NCI-H187 treated with DMSO at 0.1 percent for 48 hours (cell line): ENCODE measurements at places on chromosomes 12 and 14.

GRCh38 chr14:74912111-74912510, 10.9 kb downstream of the RPS6KL1 start:
- DNase-seq = no peak

- no peak for DNase-seq
Observed at GRCh38 chr14:91328313-91329050, 84.0 kb upstream of the GPR68 start.

DNA sequence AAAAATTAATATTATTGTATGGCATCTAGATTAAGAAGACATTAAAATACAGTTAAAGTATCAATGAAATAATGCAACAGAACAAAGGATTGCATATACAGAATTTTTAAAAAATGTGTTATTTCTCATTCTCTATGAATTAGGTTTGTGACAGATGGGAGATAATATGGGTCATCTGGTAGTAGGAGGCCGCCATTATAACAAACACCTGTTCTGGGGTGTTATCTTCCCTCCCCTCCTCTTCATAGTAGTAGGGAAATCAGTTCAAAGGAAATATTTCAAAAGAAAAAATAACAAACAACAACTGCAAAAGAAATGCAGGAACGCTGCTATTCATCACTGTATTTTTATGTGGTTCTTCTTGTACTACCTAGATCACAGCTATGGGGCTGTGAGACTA, 187.0 kb upstream of the ATP2B1 start:
- no peak for DNase-seq

- DNase-seq = no peak
Observed at GRCh38 chr12:2328661-2329060, 275.9 kb downstream of the CACNA1C start.

GRCh38 chr12:53320352-53321195, 836 bp downstream of the AAAS start:
- no peak for DNase-seq

- no peak for DNase-seq
Observed at GRCh38 chr12:684416-684815, 21.2 kb upstream of the NINJ2 start.

DNA sequence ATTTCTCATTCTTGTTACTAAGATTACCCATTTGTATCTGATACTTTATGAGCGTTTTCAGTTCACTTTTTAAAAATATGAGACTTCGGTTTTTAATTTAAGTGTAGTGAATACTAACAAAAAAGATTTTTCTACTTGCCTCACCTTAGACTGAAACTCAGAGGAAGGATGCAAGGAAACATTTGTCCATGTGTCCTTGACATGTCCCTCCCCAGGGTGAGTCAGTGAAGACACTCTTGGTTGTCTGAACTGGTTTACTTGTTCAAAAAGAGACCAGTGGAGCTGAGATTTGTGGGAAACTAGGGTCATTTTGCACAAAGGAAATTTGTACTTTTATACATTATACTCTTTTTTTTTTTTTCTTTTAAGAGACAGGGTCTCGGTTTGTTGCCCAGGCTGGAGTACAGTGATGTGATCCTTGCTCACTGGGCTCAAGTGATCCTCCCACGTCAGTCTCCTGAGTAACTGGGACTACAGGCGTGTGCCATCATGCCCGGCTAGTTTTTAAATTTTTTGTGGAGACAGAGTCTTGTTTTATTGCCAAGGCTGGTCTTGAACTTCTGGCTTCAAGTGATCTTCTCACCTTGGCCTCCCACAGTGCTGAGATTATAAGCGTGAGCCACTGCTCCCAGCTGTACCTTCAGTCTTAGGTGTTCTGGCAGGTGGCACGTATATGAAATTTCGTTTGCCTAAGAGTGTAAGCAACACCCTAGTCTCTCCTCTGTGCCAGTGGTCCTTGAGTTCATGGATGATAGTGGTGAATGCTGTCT, 56.7 kb downstream of the PPFIBP1 start:
- no peak for DNase-seq

GRCh38 chr12:76455582-76456345, 103.8 kb downstream of the OSBPL8 start:
- DNase-seq = no peak

GRCh38 chr12:127012109-127012508, 1254.9 kb upstream of the TMEM132C start:
- DNase-seq = no peak

GRCh38 chr12:96822641-96823040, 84.4 kb upstream of the NEDD1 start:
- DNase-seq = no peak

DNA sequence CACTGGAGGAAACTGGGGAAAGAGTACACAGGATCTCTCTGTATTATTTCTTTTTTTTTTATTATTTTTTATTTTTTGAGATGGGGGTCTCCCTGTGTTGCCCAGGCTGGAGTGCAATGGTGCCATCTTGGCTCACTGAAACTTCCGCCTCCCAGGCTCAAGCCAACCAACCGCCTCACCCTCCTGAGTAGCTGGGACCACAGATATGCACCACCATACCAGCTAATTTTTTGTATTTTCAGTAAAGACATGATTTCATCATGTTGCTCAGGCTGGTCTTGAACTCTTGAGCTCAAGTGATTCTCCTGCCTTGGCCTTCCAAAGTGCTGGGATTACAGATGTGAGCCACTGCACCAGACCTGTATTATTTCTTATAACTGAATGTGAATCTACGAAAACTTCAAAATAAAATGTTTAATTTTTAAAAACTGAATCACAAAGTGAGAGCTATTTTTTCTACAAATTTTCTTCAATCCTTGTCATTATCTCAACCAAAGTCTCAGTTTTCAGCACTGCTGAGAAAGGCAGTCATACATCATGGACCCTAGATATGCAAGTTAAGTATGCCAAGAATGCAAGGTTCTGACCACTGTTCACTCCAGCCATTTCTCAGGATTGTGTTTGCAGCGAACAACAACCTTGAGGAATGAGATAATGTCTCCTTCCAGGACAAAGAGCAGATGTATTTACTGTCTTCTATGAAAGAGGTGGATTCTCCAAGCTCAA, 2.4 kb downstream of the EAPP start:
- no peak for DNase-seq

GRCh38 chr14:29380826-29381225, 546.8 kb downstream of the PRKD1 start:
- DNase-seq = no peak

DNA sequence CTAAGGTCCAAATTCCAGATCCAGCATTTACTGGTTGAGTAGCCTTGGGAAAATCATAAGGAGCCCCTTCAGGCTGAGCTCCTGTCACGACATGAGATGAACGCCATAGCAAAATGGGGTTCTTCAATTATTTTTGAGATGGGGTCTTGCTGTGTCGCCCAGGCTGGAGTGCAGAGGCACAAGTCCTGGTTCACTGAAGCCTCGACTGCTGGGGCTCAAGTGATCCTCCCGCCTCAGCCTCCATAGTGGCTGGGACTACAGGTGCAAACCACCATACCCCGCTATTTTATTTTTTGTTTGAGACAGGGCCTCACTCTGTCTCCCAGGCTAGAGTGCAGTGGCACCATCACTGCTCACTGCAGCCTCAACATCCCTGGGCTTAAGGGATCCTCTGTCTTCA, 25.7 kb upstream of the GPR68 start:
- no peak for DNase-seq

GRCh38 chr14:99679543-99679942, 4.6 kb upstream of the CYP46A1 start:
- no peak for DNase-seq

DNA sequence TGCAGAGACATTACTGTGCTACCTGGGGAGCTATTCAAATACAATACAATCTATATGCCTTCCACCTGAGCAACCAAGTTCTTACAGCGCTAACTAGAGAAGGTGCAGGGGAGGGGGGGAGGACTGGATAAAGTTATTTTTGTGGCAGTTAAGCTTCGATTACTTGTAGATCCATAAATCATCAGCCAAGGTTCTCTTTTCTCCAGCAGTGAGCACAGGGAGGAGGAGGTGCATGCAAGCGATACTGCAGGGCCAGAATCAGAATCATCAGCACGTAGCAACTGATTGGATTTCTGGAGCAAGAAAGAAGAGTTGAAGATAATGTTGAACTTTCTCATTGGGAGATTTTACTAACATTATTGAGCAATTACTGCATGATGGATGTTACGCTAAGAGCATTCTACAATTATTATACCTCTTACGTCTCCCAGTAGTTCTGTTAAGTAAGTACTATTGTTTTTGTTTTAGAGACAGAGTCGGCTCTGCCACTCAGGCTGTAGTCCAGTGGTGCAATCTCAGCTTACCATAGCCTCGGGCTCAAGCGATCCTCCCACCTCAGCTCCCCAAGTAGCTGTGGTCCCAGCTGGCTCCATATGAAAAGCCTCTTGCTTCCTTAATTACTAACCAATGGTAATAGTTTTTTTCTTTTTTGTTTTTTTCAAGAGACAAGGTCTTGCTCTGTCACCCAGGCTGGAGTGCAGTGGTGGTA, 74.6 kb upstream of the EEA1 start:
- no peak for DNase-seq

DNA sequence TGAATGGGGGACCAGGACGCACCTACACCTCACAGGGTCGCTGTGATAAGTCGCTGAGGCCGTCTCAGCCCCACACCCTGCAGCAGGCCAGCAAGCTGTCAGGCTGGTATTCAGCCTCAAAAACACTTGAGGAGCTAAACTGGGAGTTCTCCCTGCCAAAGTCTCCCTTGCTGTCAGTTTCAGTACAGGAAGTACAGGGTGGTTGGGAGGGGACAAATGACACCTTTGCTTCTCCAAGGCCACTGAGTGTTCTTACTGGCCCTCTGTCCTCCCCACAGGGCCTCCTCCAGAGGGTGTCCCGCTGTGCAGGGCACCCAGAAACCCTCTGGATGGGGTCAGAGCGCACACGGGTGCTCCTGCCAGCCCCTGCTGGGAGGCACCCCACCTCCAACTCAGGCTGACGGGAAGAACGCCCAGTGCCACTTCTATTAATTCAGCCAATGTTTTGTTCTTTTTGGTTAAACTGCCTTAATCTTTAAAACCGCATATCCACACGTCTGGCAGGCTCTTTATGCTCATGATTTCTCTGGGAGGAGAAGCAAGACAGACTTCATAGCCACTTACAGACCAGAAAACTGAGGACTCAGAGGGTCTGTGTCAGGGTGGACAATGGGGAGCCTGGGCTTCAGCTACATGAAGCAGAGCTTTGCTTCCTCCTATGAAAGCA, 75.9 kb downstream of the ITPK1 start:
- DNase-seq = no peak

DNA sequence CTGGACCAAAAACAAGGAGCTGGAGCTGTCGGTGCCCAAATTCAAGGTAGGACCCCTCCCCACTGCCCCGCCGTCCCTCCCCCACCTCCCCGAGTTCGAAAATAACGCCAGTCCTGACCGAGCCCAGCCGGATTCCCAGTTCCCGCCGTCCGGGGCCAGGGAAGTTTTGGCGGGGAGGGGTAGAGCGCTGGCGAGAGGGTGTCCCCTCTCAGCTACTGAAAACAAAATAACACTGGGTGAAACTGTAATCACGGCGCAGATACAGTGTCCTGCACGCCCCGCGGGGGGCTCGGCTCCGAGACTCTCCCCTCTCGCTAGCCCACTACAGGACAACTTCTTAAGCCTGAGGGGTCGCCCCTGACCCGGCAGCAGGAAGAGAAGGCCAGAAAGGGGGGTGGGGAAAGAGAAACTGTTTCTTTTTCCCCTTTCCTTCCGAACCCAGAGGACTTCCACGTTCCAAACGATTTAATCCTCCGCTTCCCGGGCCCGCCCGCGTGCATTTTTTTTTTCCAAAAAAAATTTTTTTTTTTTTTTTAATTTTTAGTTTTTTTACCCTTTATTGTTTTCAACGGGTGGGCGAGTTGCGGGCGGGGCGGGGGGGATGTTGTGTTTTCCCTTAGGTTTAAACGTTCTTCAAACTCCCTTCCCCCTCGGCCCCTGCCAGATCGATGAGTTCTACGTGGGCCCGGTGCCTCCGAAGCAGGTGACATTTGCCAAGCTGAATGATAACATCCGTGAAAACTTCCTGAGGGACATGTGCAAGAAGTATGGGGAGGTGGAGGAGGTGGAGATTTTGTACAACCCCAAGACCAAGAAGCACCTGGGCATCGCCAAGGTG, 1.6 kb downstream of the SETD1B start:
- DNase-seq = no peak

DNA sequence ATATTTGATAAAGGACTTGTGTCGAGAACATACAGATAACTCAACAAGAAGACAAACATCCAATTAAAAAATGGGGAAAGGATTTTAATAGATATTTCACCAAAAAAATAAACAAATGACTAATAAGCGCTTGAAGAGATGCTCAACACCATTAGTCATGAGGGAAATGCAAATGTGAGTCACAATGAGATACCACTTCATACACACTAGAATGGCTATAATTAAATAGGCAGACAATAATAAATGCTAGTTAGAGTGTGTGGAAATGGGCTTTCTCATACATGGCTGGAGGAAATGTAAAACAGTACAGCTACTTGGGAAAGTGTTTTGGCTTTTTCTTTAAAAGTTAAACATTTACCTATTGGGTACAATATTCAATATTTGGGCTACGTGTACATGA, 34.8 kb downstream of the DLK1 start:
- no peak for DNase-seq

DNA sequence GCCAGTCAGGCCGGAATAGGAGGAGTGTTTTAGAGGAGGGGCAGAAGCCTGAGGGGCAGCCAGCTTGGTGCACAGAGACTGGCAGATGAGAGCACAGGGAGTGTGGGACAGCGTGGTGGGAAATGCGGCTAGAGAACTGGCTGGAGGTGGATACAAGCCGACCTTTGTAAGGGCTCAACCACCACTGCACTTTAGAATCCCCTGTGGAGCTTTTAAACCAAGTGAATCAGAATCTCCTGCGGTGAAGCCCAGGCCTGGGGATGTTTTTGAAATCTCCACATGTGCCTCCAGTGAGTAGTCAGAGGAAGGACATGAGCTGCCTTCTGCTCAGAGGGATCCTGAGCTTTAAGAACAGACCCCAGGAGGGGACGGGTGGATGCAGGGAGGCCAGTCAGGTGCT, 10.9 kb upstream of the PCED1B start:
- no peak for DNase-seq

- no peak for DNase-seq
Observed at GRCh38 chr12:41910578-41911320, 233.9 kb downstream of the GXYLT1 start.

DNA sequence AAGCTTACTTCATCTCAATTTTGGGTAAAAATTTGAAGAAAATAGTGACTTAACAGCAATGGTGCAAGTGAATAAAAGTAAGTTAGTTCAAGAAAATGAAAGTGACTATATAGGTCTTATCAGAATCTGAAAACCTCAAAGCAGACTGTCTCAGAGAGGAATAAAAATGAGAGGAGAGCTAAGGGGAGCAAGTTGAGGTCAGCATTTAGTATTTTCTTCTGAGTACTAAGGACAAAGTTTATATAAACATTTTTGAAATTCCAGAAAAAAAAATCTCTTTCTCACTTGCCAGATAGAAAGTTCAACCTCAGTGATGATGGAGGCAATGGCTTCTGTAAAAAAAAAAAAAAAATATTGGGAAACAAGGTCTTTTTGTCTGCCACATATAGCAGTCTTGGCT, 414.1 kb downstream of the NPAS3 start:
- DNase-seq = no peak

GRCh38 chr14:104114421-104115130, 23.8 kb upstream of the KIF26A start:
- DNase-seq = no peak
